Endothelial cell of umbilical vein (primary cell): ENCODE measurements at places on chromosomes 12 and 14. TPM values are rescaled to one million over a fixed set of nuclear protein-coding genes. Genes with fewer than 3 reads are reported as not detected.

RFLNA gene
- 24.5 and 51.1 TPM in 2 replicates for polyA plus RNA-seq

DNA sequence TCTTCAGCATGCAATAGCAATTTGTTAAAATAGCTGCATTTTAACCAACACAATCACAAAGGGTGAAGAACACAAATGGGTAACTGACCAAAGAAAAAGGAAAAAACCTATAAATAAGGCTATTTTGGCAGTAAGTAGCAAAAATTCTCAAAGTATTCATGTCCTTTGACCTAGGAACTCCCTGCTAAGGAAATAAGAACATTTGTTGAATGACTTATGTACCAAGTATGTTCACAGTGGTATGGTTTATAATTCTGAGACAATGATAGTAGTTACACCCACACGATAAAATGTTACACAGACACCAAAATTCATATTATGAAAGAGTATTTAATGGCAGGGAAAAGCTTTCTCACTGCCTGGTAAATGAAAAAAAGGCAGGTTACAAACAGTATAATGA, 16.9 kb downstream of the CCDC88C start:
- H3K4me3 ChIP-seq, result no peak overlapping the region
- H3K36me3 ChIP-seq, result no peaks in the 10 kb centered on the region
- peaks cover 41% of the 10 kb centered on the region for H3K4me1 ChIP-seq
- peak overlapping the region; percentile 18 for H3K27ac ChIP-seq
- peak; percentile 73 for DNase-seq

GRCh38 chr12:5000204-5000603, 43.5 kb upstream of the KCNA5 start:
- no peak for DNase-seq
- H3K4me1 ChIP-seq, result no peaks in the 10 kb centered on the region
- no peak overlapping the region for H3K27ac ChIP-seq
- H3K36me3 ChIP-seq, result no peaks in the 10 kb centered on the region

GRCh38 chr12:94265539-94265938, 117.2 kb downstream of the PLXNC1 start:
- H3K36me3 ChIP-seq, result no peaks in the 10 kb centered on the region
- H3K27me3 ChIP-seq, result peaks cover 17% of the 10 kb centered on the region
- no peak overlapping the region for H3K27ac ChIP-seq
- H3K4me3 ChIP-seq, result no peak overlapping the region

DNA sequence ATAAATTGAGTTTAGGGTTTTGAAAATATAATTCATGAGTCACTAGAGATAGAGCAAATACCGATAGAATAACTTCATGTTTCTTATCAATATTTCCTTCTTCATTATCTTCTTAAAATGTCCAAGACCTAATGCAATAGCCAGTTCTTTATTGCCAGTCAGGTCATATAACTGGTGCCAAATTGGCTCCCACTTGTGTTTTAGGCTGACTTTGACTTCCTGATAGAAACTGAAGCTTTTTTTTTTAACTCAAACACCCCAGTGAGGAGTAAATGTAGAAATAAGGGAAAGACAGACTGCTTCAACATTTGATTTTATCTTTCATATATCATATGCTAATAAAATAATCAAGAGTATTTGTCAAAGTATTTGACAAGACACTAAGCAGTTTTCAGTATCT, 80.7 kb downstream of the ARMH4 start:
- H3K4me1 ChIP-seq, result no peaks in the 10 kb centered on the region
- no peak overlapping the region for H3K4me3 ChIP-seq
- no peaks in the 10 kb centered on the region for H3K36me3 ChIP-seq
- H3K27ac ChIP-seq, result no peak overlapping the region
- DNase-seq, result no peak

DNA sequence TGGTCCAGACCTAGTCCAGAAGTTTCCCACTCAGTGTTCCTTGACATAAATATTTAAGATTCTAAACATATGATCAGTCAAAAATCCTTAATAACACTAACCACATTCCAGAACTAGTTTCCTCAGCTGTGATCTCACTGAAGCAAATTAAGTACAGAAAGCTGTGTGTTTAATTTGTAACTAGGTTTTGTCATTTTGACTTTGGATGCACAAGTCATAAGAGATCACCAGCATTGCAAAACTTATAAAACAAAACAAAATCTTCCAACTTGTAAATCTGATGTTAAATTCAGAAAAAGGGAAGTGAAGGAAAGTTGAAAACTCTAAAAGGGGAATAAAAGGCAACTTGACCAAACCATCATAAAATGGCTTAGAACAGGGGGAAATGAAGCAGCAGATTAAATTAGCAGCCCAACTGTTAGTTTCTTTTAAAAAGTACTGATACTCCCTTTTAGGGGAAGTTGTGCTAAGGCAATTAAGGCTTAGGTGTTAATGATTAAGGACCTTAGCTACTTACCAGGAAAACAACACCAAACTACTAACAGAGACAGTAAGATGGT, 56.6 kb downstream of the SH2B3 start:
- peaks cover 4% of the 10 kb centered on the region for H3K36me3 ChIP-seq
- H3K27me3 ChIP-seq, result no peaks in the 10 kb centered on the region
- no peak overlapping the region for H3K27ac ChIP-seq
- H3K4me1 ChIP-seq, result no peaks in the 10 kb centered on the region
- no peak for DNase-seq

- no peak overlapping the region for H3K27ac ChIP-seq
- no peak overlapping the region for H3K4me3 ChIP-seq
- H3K4me1 ChIP-seq, result no peaks in the 10 kb centered on the region
- DNase-seq, result no peak
Measured at GRCh38 chr14:92657457-92658142, 90.8 kb downstream of the LGMN start.
